ENCODE measurements at places on chromosomes 5 and 9.

DNA sequence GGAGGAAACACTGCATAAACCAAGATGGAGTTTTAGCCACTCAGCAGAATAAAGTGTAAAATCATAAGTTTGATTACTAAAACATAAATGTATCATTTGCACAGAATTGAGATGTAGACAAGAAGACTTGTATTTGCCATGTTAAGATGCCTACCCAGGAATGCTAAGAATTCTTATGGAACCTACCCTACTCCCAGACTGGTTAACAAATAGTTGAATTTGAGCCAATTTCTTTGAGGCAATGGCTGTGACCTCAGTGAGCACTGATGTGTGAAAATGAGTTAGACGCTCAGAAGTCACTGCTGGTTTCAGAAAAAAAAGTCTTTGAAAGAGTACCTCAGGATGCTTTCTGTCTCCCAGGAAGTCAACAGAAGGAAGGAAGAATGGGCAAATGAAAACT is 95.6 kb downstream of the ESM1 start:
- DNase-seq, result no peak

DNA sequence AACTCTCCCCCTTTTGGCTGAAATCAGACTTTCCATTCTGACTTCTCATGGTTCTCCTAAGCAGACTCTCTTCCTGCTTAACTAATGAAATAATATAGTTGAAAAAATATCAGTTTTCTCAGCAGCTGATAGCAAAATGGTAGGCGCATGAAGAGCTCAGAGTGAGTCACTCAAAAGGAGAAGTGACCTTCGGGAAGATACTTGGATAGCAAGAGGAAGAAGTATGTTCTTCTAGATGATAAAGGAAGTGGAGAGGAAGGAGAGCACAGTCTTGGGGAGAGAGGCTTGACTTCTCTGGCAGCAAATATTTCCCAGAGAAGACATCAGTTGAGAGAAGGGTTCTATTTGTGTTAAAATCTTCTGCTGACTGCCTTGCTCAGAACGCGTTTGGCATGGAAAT is 101.5 kb downstream of the TAF11L14 start:
- no peak for DNase-seq

GRCh38 chr9:14320271-14321181 is 6.6 kb upstream of the NFIB start:
- DNase-seq, result no peak

DNA sequence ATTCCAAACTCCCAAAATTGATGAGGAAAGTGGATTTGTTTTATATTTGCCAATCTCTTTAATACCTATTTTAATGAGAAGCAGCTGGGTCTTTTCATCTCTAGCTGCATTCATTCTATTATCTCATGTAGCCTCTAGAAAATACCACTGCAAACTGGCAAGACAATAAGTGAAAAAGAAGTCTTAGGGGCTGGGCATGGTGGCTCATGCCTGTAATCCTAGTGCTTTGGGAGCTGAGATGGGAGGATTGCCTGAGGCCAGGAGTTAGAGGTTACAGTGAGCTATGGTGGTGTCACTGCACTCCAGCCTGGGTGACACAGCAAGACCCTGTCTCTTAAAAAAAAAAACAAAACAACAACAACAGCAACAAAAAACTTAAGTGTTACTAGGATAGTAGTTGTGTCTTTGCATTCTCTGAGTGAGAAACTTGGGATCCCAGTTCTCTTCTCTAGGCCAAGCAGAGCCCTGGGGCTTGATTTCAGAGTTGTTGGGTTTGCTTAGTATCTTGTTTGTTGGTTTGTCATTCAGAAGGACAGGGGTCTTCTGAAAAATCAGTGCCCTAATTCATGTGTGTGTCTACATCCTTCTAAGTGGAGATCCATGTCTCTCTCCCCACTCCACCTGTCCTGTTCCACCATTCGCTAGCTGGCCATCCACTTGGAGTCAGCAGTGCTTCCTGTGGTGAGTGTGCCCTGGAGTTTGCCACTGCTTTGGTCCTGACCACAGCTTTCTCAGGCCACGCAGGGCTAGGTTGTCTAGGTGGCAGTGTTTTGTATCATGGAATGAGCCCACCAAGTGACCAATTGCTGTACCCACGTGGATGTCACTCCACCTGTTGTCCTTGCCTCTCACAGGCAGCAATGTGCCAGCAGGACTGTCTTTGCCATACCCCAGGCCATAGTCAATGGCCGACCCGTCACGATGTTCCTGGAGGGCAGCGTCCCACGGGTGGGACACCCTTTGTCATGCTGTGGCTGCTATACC is 19.5 kb downstream of the MARCHF6 start:
- no peak for DNase-seq

- DNase-seq, result no peak
These were observed 1.1 kb upstream of the SSBP2 start for GRCh38 chr5:81751836-81752643.

DNA sequence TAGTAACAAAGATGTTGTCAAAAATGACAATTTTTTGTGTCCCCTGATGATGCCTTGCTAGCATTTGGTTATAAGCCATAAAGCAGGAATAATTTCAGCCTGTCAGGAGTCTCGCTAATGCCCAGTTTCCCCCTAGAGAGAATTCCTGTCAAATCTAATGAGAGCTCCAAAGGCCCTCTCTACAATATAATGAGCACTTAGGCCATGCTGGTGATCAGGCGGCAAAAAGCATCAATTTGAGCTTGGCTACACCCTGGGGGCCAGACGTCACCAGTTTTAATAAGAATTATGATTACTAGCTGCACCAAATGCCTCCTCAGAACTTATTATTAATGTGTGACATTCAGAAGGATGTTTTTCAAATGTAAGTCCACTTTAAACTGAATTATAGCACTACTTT is 6.1 kb downstream of the TLE1 start:
- DNase-seq, result no peak
